ENCODE measurements at places on chromosomes 6 and 20.

DNA sequence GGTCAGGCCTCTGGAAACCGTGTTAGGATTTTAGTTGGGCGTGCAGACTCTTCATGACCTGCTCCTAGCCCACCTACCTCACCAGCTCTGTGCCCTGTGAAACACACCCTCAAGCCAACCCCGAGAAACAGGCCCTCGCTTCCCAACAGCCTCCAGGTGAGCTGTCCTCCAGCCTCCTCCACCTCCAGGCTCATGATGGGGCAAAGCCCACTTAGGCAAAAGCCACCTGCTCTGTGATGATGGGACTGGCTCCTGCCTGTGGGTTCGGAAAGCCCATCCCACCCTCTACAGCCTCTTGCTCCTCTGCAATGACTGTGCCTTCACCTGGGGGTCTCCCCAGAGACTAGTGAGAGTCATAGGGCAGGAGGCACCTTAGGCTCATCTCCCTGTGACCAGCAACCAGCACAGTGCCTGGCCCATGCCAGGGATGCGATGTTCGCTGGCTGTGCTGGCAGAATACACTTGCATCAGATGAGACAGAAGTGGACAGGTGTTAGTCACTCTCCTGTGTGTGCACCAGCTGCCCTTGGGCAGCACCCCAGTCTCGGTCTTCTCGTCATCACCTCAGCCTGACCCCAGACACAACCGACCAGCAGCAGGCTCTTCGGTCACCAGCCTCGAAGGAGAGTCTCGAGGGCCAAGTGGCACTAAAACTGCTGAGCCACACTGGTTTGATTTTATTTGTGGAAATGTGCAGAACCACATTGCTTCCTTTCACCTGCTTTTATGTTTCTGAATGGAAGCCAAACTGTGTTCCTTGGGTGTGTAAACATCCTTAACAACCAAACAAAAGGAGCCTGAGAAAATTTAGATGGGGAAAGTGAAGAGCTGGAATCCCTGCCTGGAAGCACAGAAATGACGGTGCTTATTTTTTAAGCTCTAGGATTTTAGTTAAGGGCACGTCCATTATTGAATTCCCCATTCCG, 10.7 kb downstream of the PXDC1 start:
- DNase-seq = no peak

- DNase-seq = no peak
These were observed 1686.4 kb downstream of the GRIK2 start for GRCh38 chr6:103079867-103080266.

GRCh38 chr6:147903321-147903720, 394.8 kb downstream of the SAMD5 start:
- no peak for DNase-seq

DNA sequence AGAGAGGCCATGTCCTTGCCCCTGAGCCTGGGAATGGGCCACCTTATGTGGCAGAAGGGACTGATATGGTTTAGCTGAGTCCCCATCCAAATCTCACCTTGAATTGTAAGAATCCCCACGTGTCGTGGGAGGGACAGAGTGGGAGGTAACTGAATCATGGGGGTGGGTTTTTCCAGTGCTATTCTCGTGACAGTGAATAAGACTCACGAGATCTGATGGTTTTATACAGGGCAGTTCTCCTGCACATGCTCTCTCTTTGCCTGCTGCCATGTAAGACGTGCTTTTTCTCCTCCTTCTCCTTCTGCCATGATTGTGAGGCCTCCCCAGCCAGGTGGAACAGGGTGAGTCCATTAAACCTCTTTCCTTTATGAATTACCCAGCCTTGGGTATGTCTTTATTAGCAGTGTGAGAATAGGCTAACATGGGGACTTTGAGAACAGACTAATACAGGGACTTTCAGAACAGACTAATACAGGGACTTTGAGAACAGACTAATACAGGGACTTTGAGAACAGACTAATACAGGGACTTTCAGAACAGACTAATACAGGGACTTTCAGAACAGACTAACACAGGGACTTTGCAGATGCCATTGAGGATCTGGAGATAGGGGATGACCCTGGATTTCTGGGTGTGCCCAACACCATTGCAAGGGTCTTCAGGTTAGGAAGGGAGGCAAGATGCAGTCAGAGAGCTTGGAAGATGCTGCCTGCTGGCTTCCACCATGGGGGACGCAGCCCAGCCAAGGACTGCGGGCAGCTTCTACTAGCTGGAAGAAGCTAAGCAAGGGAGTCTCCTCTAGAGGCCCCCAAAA, 86.9 kb downstream of the RAMACL start:
- no peak for DNase-seq

GRCh38 chr20:47058236-47058635, 163.6 kb downstream of the EYA2 start:
- no peak for DNase-seq

DNA sequence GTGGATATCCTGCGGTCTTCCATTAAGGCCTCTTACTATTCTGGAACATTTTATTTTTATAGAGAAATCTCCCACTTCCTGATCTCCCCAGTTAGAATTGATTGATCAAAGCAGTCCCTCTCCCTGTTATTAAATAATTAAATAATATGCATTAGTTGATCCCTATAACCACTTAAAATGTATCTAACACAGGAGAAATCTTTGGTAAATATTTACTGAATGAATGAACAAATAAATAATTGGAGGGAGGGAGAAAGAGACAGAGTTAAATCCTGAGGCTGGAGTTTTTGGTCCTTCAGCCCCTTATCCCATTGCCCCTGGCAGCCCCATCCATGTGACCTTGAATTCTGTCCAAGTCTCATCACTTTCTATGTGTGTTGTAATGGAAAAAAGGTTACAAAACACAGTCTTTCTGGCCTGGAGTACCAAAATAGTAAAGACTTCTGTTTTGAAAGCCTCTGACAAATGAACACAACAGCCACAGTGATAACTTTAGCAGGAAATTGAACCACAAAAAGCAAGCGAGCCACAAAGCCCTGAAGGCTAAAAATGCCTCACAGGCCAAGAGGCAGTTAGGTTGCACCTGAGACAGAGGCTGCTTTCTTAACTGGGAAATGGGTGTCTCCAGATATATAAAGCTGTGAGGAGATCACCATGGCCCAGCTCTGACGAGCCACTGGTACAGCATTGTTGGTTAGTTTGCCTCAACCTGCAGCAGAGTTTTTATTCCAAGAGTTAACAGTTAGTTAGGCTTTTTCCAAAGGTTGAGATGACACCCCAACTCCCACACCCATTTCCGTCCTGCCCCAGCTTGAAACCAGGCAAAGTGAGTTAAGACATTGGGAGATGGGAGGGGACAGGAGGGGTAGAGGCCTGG, 11.3 kb downstream of the NT5E start:
- no peak for DNase-seq

DNA sequence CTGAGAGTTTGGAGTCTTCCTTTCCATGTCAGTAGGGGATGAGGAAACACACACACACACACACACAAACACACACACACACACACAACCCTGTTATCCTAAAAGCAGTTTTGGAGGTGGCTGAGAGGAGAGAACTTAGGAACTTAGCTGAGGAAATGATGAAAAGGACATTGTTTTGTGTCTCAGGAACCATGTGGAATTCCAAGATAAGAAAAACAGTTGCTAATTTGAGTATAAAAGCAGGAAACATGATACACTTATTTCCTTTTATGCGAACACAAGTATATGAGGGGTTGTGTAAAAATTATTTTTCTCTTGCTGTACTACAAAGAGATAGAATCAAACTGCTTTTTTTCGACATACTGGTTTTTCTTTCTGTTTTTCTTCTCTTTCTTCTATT, at the start of gene MYCT1:
TSS of gene MYCT1 (plus strand) at position 264 of the 400 bp plus-strand sequence. CDS start at position 270, 6 bp downstream.
- no peak for DNase-seq

DNA sequence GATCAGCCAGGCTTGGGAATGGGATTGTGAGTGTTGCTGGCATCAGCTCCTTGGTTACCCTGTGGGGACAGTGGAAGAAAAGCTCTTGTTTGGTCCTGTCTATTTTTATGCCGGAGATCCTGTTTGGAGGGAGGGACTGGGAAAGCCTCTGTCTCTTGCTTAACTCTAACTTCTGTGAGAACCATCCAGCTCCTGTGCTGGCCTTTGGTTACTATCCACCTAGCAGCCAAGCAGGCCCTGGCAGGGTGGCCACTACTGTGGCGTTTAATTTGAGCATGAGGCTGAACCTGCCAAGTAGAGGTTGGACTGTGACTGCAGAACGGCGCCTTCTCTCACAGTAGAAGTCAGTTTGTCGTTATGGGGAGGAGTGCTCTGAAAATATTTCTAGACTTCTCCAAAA, 193.3 kb downstream of the UTRN start:
- no peak for DNase-seq

GRCh38 chr20:9092655-9093054, 23.8 kb downstream of the PLCB4 start:
- DNase-seq = no peak

- DNase-seq = no peak
These were observed 31.4 kb downstream of the RAMACL start for GRCh38 chr6:166555086-166555485.

- DNase-seq = no peak
These were observed 246.0 kb downstream of the PHACTR1 start for GRCh38 chr6:12962529-12962928.

DNA sequence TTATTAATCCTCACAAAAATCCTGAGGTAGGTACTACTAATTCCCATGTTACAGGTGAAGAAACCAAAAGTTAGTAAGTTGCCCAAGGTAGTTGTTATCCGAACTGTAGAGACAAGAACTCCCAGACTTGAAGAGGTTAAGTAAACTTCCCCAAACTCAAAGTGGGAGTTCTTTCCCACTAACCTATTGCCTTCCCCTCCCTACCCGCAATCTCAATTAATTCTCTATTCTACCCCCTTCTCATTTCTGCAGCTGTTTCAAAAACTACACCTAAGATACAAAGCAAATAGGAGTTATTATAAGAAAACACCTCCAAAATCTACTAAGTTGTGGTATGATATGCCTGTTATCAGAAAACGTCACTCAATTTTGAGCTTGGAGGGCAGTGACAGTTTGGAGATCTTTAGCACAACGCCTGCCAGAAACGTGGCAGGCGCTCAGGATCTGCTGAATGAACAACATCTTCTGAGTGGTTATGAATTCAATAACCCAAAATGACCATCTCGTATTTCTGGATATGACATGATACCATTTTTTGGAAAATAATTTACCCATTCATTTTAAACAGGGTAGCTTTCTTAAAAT, 7.1 kb downstream of the CSNK2A1 start:
- no peak for DNase-seq

- peak; percentile 72 for DNase-seq
These were observed at the start of gene TCFL5 for GRCh38 chr20:62861726-62862336. Gene TCFL5 (minus strand): TSS chr20:62861822. CDS start chr20:62861670, 152 bp downstream.

- DNase-seq = no peak
These were observed 87.8 kb downstream of the GINS1 start for GRCh38 chr20:25495189-25495824.

DNA sequence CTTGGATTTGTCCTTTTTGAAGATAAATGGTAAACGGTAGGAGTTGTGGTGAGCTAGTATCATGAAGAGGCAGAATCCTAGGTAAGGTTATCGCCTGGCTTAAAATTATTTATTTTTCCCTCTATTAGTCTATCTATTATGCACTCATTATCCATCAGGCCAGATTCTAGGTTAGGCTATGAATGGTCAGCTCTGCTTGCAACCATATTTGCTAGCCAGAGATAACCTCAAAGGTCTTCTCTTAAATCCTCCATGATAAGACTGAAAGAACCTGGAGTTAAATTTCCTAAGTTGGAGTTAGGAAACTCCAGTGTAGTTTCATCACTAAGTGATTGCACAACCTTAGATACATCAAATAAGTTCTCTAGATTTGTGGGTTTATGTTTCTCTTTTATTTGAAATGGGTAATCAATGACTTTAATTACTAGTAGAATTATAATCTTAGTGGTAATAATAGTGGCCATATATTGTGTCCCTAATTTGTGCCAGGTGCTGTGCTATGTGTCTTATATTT, 302.1 kb upstream of the RUNX2 start:
- DNase-seq = no peak

GRCh38 chr20:54221353-54221752, 13.5 kb downstream of the PFDN4 start:
- no peak for DNase-seq

- no peak for DNase-seq
These were observed 257.1 kb downstream of the SOX4 start for GRCh38 chr6:21850691-21851090.

- DNase-seq = no peak
These were observed 5.5 kb downstream of the MDGA1 start for GRCh38 chr6:37691904-37692806.

DNA sequence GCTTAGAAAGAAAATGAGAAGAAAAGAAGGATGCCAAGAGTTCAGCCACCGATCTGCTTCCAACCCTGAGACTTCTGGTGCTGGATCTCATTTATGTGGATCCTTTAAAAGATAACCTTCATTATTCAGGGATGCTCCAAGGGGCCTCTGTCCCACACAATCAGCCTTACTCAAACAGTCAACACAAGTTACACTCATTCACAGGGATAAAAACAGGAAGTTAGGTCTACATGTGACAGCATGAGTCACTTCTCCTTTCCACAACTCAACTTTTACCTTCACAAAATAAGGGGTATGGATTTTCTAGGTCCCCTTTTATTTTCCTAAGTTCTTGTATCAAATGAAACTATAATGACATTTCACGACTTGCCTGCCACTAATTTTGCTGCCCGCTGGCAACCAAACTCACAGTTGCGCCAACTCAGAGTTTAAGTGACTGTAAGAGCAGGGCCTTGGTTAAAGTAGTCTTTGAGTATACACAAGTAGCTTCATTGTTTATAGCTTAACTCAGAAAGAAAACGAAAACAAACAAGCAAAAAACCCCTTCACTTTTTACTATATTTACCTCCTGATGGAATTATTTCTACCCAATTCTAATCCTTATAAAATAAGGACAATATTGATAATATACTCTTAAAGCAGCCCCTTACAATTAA, 278.8 kb upstream of the RUNX2 start:
- no peak for DNase-seq

DNA sequence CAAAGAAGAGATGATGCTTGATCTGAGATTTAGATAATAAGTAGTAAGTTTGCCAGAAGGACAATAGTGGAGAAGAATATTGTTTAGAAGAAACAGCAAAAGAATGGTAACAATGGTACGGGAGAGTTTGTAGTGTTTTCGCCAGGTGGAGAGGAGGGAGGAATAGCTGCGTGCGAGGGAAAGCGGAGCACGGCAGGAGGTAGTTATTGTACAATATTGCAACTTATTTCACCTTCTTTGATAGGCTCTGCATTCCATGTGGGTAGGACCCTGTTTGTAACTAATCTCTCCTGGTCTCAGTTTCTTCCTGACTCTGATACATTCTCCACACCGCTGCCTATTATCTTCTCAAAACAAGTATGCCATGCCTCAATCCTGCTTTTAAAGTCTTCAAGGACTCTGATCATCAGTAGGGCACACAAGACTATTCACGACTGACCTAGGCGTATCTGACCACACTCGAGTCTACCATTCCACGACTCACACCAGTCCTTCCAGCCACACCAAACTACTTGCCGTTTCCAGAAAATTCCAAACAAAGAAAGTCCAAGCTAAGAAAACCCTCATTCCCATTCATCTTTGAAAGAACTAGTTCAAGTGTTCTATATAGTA, 1.1 kb downstream of the PPIL4 start:
- no peak for DNase-seq

DNA sequence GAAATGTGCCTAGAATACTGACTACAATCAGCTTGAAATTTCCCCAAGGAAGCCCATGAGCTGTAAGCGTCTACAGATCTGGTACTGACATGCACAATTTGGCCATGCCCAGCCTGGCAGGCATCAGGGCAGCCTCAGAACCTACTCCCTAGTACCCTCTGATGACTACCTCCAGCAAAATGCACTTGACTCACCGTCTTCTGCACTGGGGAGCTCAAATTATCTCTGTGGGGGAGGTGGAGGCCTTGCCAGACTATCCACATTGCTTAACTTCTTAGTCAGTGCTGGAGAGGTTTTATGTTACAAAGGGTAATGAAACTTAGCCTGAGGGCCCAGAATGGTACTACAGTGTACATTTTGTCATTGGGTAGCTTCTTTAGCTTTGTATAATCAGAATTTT, 126.0 kb upstream of the ADGRF1 start:
- no peak for DNase-seq

All from cortex of kidney (tissue), 1 donor.